Karpas-422 (cell line): ENCODE measurements at places on chromosomes 2 and 18. TPM values are rescaled to one million over a fixed set of nuclear protein-coding genes. Genes with fewer than 3 reads are reported as not detected.
A peak's percentile ranks its signal among the peaks of the same experiment; 100 is the strongest.

Gene TUBA4B
- total RNA-seq = not detected in 2 replicates

DNA sequence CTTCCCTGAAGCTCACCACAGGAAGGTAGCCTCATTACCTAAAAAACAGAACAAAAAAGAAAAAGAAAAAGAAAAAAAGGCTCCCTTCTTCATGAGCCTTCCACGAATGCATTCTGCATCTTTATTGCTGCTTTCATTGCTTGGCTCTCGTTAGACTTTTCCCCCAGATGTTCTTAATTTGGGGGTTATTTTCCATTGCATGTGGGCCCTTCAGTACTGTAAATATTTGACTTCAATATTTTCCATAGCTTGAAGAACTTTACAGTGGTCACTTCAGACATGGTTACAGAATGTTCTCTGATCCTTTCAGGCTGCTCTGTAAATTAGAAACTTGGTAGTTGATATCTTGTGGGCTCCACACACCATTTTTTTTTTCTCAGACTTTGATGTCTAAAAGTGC is 65.6 kb upstream of the COPS8 start:
- no peaks in the 10 kb centered on the region for H3K36me3 ChIP-seq
- no peaks in the 10 kb centered on the region for H3K27me3 ChIP-seq
- no peak overlapping the region for H3K4me3 ChIP-seq
- no peak overlapping the region for H3K27ac ChIP-seq
- H3K4me1 ChIP-seq = no peaks in the 10 kb centered on the region
- DNase-seq = no peak

DNA sequence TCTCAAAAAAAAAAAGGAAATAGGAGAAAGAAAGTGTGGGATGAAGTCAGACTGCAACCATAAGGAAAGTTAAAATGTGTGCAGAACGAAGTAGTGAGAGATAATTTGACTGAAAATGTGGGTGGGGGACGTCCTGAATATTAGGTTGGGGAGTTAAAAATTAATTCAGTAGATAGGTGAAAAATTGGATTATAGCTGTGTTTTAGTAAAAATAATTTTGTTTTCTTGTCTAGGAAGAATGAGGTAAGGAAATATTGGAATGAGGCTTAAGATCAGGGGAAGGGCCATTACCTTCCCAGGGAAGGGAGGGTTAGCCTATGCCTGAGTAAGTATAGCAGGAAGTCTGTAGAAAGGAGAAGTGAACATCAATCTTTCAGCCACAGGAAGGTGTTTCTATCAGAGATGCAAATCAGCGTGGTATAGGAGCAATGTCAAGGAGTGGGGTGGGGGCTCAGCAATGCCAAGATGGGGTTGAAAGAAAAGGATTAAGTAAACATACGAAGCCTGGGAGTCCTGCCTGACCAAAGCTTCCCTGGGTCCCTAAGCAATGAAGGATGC is 250.9 kb downstream of the PIEZO2 start:
- no peaks in the 10 kb centered on the region; the same call in 1 of the 2 replicates for H3K4me1 ChIP-seq
- no peaks in the 10 kb centered on the region for H3K36me3 ChIP-seq
- no peak overlapping the region for H3K27ac ChIP-seq
- no peak for DNase-seq
- H3K4me3 ChIP-seq = no peak overlapping the region

GRCh38 chr2:125167820-125168219 is 1142.7 kb downstream of the CNTNAP5 start:
- H3K36me3 ChIP-seq = no peaks in the 10 kb centered on the region
- no peaks in the 10 kb centered on the region for H3K27me3 ChIP-seq
- no peak overlapping the region for H3K27ac ChIP-seq
- H3K4me3 ChIP-seq = no peak overlapping the region

Gene STEAP3
- not detected in 2 replicates for total RNA-seq

GRCh38 chr2:84912984-84913383 is 7.5 kb downstream of the TMSB10 start:
- no peak overlapping the region for H3K27ac ChIP-seq
- no peak for DNase-seq
- H3K27me3 ChIP-seq = no peaks in the 10 kb centered on the region

- H3K27ac ChIP-seq = no peak overlapping the region
- H3K27me3 ChIP-seq = no peaks in the 10 kb centered on the region
- no peak for DNase-seq
- H3K4me1 ChIP-seq = no peaks in the 10 kb centered on the region
Measured at GRCh38 chr18:61031626-61032025, 301.6 kb upstream of the CDH20 start.

DNA sequence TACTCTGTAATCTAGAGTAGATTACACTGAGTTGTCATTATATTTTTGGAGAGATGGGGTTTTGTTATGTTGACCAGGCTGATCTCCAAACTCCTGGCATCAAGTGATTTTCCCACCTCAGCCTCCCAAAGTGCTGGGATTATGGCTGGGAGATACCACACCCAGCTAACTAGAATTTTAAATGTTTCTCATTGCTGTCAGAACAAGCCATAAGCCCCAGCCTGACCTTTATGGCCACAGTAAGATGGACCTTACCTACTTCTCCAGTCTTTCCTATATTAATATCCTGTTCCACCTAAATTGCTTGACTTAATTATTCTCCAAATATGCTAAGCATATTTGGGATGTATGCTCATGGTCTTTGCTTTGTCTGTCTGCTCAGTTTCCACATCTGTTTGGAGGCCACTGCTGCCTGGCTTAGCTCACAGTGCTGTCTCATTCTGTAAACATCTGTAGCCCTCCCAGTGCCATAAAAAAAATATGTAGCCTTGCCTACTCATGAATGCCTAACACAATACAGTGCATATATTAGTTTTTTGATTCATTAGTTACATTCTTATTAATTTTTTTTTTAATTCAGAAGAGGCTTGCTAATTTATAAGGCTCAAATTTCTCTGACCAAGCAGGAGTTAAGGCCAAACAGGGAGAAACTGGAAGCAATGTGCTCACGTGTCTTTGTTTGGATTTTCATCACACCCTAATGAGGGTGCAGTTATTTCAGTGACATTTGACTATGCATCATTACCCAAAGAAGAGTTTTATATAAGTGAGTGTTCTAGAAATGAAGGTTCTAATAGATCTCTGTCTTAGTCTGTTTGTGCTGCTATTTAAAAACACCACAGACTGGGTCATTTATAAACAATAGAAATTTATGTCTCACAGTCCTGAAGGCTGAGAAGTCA is 45.3 kb upstream of the PSME4 start:
- DNase-seq = no peak
- no peaks in the 10 kb centered on the region for H3K4me1 ChIP-seq
- H3K4me3 ChIP-seq = no peak overlapping the region

GRCh38 chr2:186575302-186575701 is 14.6 kb upstream of the ITGAV start:
- no peaks in the 10 kb centered on the region for H3K27me3 ChIP-seq
- no peaks in the 10 kb centered on the region for H3K36me3 ChIP-seq
- no peak overlapping the region for H3K4me3 ChIP-seq
- H3K4me1 ChIP-seq = no peaks in the 10 kb centered on the region
- DNase-seq = no peak

- no peak overlapping the region for H3K4me3 ChIP-seq
- no peaks in the 10 kb centered on the region for H3K27me3 ChIP-seq
- no peaks in the 10 kb centered on the region for H3K4me1 ChIP-seq
- H3K27ac ChIP-seq = no peak overlapping the region
Measured at GRCh38 chr18:55240978-55241377, 281.7 kb upstream of the CCDC68 start.

GRCh38 chr18:32244881-32245280 is 55.0 kb downstream of the MEP1B start:
- H3K36me3 ChIP-seq = no peaks in the 10 kb centered on the region
- DNase-seq = no peak
- H3K27ac ChIP-seq = no peak overlapping the region
- no peaks in the 10 kb centered on the region for H3K27me3 ChIP-seq
- H3K4me1 ChIP-seq = no peaks in the 10 kb centered on the region

Gene MC2R
- total RNA-seq = not detected in 2 replicates

Gene RAX
- total RNA-seq = not detected in 2 replicates

Gene MBD2
- total RNA-seq = 53.5 and 61.3 TPM in 2 replicates

Gene IRS1
- total RNA-seq = 3.5 and 3.9 TPM in 2 replicates

GRCh38 chr2:2238726-2239269 is 92.3 kb downstream of the MYT1L start:
- no peaks in the 10 kb centered on the region for H3K27me3 ChIP-seq
- H3K27ac ChIP-seq = no peak overlapping the region
- DNase-seq = no peak
- H3K4me3 ChIP-seq = no peak overlapping the region

DNA sequence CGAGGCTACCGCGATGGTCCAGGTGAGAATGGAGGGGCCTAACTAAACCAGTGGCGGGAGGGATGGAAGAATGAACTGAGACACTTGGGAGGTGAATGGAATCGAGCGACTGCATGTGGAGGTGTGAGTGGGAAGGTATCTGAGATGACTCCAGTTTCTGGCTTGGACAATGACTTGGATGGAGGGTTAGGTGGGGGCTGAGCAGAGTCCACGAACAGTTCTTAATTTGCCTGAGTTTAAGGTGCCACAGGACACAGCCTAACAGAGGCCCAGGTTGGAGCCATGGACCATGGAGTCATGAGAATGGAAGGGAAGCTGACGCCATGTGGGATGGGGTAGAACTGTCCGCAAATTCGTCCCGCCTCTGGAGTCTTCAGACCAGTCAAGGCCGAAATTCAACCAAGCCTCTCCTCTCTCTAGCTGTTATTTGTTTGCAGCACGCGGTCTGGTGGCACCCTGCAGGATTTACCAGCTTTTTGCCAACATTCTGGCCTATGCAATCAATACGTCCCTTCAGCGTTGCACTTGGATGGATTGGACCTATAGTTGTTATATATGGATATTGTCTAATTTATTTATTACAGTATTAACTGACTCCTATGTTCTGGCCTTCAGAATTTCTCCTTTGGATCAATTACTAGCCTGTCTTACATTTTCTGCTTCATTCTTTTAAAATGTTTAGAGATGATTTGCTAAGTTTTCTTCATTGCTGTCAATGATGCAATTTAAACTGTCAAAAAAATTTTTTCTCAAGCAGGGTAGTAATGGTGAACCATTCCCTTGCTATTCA is 940 bp upstream of the BOLA3 start:
- H3K4me3 ChIP-seq = peak overlapping the region; percentile 76
- H3K36me3 ChIP-seq = peaks cover 32% of the 10 kb centered on the region; the same call in 1 of the 2 replicates
- no peaks in the 10 kb centered on the region for H3K27me3 ChIP-seq
- no peak for DNase-seq
- H3K4me1 ChIP-seq = peaks cover 66% of the 10 kb centered on the region

GRCh38 chr2:903223-903900 is 47.3 kb upstream of the SNTG2 start:
- no peaks in the 10 kb centered on the region; the same call in 1 of the 2 replicates for H3K36me3 ChIP-seq
- H3K4me3 ChIP-seq = no peak overlapping the region
- no peaks in the 10 kb centered on the region for H3K27me3 ChIP-seq
- no peak for DNase-seq
- H3K27ac ChIP-seq = no peak overlapping the region
- peaks cover 9% of the 10 kb centered on the region for H3K4me1 ChIP-seq

Gene LCT
- total RNA-seq = 0.14 and 0.19 TPM in 2 replicates

GRCh38 chr2:236998236-236998635 is 87.5 kb upstream of the COPS8 start:
- DNase-seq = no peak
- no peak overlapping the region for H3K4me3 ChIP-seq
- H3K36me3 ChIP-seq = no peaks in the 10 kb centered on the region
- H3K27ac ChIP-seq = no peak overlapping the region
- no peaks in the 10 kb centered on the region for H3K27me3 ChIP-seq
- peaks cover 11% of the 10 kb centered on the region for H3K4me1 ChIP-seq

DNA sequence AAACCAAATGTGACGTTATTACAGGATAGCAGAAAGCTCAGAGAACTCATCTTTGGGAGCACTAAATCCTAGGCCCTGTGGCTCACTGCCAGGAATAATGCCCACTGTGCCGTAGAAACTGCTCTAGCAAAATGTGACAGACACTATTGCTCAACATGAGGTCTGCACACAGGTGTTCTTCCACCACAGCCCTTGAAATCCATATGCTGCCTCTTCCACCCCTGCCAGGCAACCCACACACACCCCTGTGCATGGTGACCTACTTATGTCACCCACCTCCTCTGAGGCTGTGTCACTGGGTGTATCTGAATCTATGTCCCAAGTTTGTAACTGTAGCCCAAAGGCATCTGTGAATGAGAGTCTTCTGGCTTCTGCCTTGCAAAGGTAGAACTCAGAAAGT is 66.1 kb upstream of the MBOAT2 start:
- no peaks in the 10 kb centered on the region for H3K4me1 ChIP-seq
- H3K27ac ChIP-seq = no peak overlapping the region
- DNase-seq = no peak
- H3K27me3 ChIP-seq = peaks cover 3% of the 10 kb centered on the region; the same call in 1 of the 2 replicates
- H3K36me3 ChIP-seq = no peaks in the 10 kb centered on the region

GRCh38 chr18:5628512-5629255 is 84.9 kb upstream of the EPB41L3 start:
- no peaks in the 10 kb centered on the region for H3K36me3 ChIP-seq
- H3K4me1 ChIP-seq = no peaks in the 10 kb centered on the region
- no peak overlapping the region for H3K4me3 ChIP-seq
- no peak for DNase-seq
- no peak overlapping the region for H3K27ac ChIP-seq

Gene CLEC4F
- not detected in 2 replicates for total RNA-seq

DNA sequence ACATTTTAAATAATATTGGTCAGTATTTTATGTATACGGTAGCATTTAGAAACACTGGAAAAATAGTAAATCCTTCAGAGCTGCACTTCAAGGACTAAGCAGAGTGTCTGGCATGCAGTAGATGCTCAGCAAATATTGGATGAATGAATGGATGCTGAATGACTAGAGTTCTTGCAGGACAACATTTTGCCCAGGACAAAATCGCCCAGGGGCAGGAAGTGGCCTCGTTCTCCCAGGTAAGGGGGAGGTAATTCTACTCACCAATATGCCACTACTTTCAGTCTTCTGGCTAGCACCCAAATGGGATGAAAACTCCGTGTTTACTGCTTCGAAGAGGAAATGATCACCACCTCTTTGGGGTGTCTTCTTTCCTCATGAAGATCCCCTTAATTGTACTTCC is 4.0 kb upstream of the DGUOK start:
- H3K4me1 ChIP-seq = peaks cover 27% of the 10 kb centered on the region
- DNase-seq = no peak
- H3K27me3 ChIP-seq = no peaks in the 10 kb centered on the region
- no peaks in the 10 kb centered on the region for H3K36me3 ChIP-seq
- no peak overlapping the region for H3K4me3 ChIP-seq

GRCh38 chr2:63440612-63441011 is 147.7 kb downstream of the WDPCP start:
- H3K27me3 ChIP-seq = no peaks in the 10 kb centered on the region
- no peak for DNase-seq
- no peaks in the 10 kb centered on the region for H3K36me3 ChIP-seq
- no peak overlapping the region for H3K4me3 ChIP-seq

Gene POTEI
- total RNA-seq = 0.87 TPM in 1 of 2 replicates, not detected in the other

DNA sequence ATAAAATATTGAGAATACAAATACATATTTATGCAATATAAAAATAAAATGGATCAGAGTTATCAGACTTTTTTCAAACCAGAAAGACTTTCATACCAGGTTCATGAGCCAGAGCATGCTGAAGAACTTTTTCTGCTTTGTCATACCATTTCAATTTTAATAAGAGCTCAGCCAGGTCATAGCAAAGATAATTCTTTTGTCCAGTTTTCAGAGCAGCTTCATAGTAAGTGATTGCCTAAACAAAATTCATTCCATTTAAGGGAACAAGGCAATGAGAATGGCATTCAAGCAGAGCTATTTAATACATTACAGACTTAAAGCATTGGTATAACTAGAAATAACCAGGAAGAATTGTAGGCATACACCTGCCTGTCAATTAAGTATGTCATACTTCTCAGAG is 42.3 kb downstream of the TTC21B start:
- no peak overlapping the region for H3K27ac ChIP-seq
- H3K27me3 ChIP-seq = no peaks in the 10 kb centered on the region
- H3K4me1 ChIP-seq = no peaks in the 10 kb centered on the region
- H3K36me3 ChIP-seq = peaks cover 45% of the 10 kb centered on the region

GRCh38 chr18:45007531-45007930 is 326.8 kb downstream of the SETBP1 start:
- H3K27ac ChIP-seq = no peak overlapping the region
- H3K4me1 ChIP-seq = no peaks in the 10 kb centered on the region
- no peak overlapping the region for H3K4me3 ChIP-seq
